Mesangial cell (primary cell): ENCODE measurements at places on chromosomes 3 and 15. TPM values are rescaled to one million over a fixed set of nuclear protein-coding genes. Genes with fewer than 3 reads are reported as not detected.

Gene MCF2L2
- total RNA-seq: 0.49 and 0.76 TPM in 2 replicates

Gene ALDH1A2
- total RNA-seq: 23.1 and 31.2 TPM in 2 replicates

Gene NEK10
- under 0.01 and 0.33 TPM in 2 replicates for total RNA-seq

Gene THRB
- total RNA-seq: 3.6 and 13.4 TPM in 2 replicates

Gene FAM81A
- 1.0 and 1.1 TPM in 2 replicates for total RNA-seq

Gene ATG7
- total RNA-seq: 41.3 and 59.5 TPM in 2 replicates

Gene CCR1
- total RNA-seq: not detected in 2 replicates

Gene UCN2
- 8.4 and 9.9 TPM in 2 replicates for total RNA-seq

Gene ZCWPW2
- 0.16 TPM in 1 of 2 replicates, not detected in the other for total RNA-seq

Gene SNTN
- not detected in 2 replicates for total RNA-seq

Gene CACNA2D3
- 0.13 TPM in 1 of 2 replicates, not detected in the other for total RNA-seq

Gene PLA2G4D
- not detected in 2 replicates for total RNA-seq

Gene LMAN1L
- not detected in 2 replicates for total RNA-seq

Gene MYZAP
- under 0.01 and 0.81 TPM in 2 replicates for total RNA-seq

Gene MYL3
- total RNA-seq: 8.5 TPM in 1 of 2 replicates, not detected in the other

Gene SLTM
- 30.6 and 34.5 TPM in 2 replicates for total RNA-seq

Gene B2M
- total RNA-seq: 684 and 1,495 TPM in 2 replicates

Gene GOLGA6B
- not detected in 2 replicates for total RNA-seq

Gene C15orf40
- 9.8 and 21.5 TPM in 2 replicates for total RNA-seq

Gene DPP8
- 19.6 and 20.0 TPM in 2 replicates for total RNA-seq

Gene CHDH
- 1.5 and 2.0 TPM in 2 replicates for total RNA-seq

Gene OR5K2
- not detected in 2 replicates for total RNA-seq

Gene PRR20G
- total RNA-seq: not detected in 2 replicates

Gene CEMIP
- total RNA-seq: 0.49 and 0.51 TPM in 2 replicates

Gene HCLS1
- 0.49 and 0.51 TPM in 2 replicates for total RNA-seq

Gene WDR76
- 2.9 and 16.5 TPM in 2 replicates for total RNA-seq

Gene ZNF860
- total RNA-seq: 0.65 and 1.9 TPM in 2 replicates

Gene SNX4
- 19.9 and 21.7 TPM in 2 replicates for total RNA-seq

Gene PATL2
- total RNA-seq: 0.13 TPM in 1 of 2 replicates, not detected in the other

Gene TRIM59
- total RNA-seq: 15.0 and 46.3 TPM in 2 replicates

Gene ETV5
- total RNA-seq: 21.9 and 31.4 TPM in 2 replicates

Gene SLC28A1
- not detected in 2 replicates for total RNA-seq

Gene HGD
- total RNA-seq: 1.6 and 4.7 TPM in 2 replicates

Gene TWF2
- total RNA-seq: 141 and 180 TPM in 2 replicates

Gene LTF
- total RNA-seq: not detected in 2 replicates

Gene KIF7
- 6.8 and 10.0 TPM in 2 replicates for total RNA-seq

Gene UBE2E2
- 36.3 and 50.8 TPM in 2 replicates for total RNA-seq

Gene GALNT15
- 0.33 and 4.3 TPM in 2 replicates for total RNA-seq

Gene OSTN
- total RNA-seq: not detected in 2 replicates

Gene SGO1
- total RNA-seq: 0.38 and 12.7 TPM in 2 replicates

Gene CLDN11
- 16.3 and 77.7 TPM in 2 replicates for total RNA-seq
